ENCODE measurements at places on chromosomes 12 and 14.

- no peak for DNase-seq
Measured at GRCh38 chr12:64170024-64170423, 52.1 kb downstream of the KICS2 start.

DNA sequence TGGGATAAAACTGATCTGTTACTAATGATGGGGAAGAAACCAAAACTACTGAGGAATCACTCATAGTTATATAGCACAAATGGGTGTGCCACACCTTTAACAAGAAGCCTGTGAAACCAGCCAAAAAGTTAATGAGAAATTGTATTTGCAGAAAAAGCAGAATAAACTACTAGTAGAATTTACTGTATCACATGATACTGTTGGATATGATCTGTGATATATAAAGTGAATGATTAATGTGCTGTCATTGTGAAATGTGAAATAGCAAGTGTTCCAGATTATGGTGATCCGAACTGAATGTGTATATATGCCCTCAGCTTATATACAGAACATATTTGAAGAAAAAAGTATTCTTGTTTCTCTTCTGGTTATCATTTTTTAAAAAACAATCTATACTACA is 30.5 kb downstream of the VEZT start:
- DNase-seq: no peak

- DNase-seq: peak; percentile 65
Measured at GRCh38 chr14:95442633-95443021, 73.8 kb downstream of the SYNE3 start.

DNA sequence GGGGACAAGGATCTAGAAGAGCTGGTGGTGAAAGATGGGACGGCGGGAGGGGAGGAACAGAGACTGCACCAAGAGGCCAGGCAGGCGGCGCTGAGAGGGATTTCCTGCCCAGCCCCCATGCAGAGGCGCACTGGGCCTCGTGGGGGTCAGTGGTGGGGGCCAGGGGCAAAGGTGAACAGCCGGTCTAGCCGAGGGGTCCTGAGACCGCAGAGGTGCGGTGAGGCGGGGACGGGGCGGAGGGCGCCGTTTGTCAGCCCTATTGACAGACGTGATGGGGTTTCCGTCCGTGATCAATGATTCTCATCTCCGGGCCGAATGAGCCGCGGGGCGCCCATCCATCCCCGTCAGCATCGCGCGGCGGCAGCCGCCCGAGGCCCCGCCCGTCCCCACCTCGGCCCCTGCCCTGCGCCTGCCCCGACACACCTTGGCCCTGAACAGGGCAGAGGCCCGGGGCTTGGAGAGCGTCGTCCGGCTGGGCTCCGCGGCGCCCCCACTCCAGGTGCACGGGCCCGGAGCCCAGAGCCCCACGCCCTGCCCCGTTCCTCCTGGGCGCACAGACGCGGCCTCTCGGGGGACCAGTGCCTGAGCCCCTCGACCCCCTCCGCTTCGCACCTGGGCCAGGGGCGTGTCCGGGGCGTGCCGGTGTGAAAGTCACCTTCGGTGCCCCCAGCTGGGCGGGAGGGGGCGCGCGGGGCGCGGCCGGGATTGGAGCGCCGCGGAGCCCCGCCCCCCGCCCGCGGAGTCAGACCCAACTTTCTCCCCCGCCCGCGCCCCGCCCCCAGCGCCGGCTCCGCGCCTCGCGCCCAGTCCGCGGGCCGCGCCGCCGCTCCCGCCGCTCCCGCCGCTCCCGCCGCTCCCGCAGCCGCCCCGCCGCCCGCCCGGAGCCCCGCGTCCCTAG is at the start of gene NXPH4:
Gene NXPH4, plus strand, starts transcription at position 781 of the 898 bp plus-strand sequence. CDS start 176 bp downstream, outside the sequence.
- peak; percentile 48 for DNase-seq

DNA sequence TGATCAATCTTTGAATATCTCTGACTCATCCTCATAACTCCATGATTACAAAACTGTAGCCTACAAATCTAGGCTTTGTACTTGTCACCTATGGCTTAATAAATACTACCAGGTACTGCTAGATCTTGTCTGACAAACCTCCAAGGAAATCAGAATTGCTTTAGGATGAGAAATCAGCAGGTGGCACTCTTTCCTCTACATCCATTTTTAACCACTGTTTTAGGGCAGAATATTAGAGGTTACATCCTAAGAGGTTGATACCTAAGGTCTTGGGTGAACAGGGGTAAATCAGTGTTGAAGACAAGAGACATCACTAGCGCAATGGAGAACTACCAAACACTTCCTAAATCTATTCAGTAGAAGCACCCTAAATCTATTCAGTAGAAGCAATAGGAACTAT is 63.1 kb upstream of the SOX5 start:
- DNase-seq: no peak

DNA sequence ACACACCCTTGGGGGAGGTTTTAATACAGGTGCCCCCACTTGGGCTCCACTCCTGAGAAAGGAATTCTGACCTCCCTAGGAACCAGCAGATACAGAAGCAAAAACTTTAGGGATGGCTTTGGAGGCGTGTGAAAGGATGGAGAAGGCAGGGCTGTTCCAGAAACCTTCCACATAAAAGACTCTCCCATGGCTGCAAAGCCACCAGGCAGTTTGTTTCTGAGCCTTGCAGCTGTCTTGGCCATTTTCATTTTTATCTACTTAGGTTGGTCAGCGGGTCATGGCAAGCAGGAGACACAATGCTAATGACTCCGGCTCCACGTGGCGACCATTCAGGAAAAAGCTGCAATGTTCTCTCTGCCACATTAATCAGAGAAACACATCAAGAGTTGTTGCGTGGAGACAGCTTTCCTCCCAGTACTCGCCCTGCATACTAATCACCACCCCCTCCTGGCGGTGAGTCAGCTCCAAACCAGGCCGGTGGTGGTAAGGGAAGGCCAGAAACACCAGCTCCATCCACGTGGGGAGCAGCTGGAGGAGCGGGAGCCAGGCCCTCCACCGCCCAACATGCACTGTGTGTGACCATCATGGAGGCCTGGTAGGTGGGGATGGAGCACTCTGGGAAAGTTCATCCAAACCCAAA is 30.9 kb upstream of the IRF2BPL start:
- DNase-seq: no peak

DNA sequence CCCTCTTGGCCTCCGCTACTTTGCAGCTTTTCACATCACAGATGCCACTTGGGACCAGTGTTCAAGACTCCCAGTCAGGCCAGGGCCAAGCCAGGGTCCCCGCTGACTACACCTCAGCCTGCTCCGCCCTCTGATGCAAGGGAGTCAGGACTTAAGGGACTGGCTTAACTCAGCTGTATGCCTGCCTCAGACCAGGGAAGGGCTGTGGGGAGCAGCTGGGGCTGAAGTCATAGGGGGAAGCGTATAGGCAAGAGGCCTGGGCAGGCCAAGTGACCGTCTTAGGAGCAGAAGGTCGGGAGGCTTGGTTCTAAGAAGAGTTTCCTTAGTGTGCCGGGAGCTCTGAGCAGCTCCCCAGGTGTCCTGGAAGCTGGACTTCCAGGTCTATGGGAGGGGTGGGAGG is 21.9 kb downstream of the KDM2B start:
- DNase-seq: no peak

Measured in activated CD8-positive, alpha-beta memory T cell treated with anti-CD3 and anti-CD28 coated beads for 1 hour (primary cell).